ENCODE measurements at places on chromosomes 16 and 17.

DNA sequence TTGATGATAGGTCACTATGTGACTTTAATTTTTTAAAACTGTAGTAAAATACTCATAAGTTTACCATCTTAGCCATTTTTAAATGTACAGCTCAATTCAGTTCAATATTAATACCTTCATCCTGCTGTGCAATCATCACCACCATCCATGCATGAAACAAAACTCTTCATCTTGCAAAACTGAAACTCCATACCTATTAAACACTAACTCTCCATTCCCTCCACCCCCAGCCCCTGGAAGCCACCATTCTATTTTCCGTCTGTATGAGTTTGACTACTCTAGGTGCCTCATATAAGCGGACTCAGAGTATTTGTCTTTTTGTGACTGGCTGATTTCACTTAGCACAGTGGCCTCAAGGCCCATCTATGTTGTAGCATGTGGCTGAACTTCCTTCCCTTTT lies 9.4 kb upstream of the CNEP1R1 start:
- H3K4me3 ChIP-seq = no peak overlapping the region
- no peak overlapping the region for H3K27ac ChIP-seq
- no peaks in the 10 kb centered on the region for H3K36me3 ChIP-seq
- no peak for DNase-seq
- no peaks in the 10 kb centered on the region for H3K27me3 ChIP-seq
- no peaks in the 10 kb centered on the region for H3K4me1 ChIP-seq

DNA sequence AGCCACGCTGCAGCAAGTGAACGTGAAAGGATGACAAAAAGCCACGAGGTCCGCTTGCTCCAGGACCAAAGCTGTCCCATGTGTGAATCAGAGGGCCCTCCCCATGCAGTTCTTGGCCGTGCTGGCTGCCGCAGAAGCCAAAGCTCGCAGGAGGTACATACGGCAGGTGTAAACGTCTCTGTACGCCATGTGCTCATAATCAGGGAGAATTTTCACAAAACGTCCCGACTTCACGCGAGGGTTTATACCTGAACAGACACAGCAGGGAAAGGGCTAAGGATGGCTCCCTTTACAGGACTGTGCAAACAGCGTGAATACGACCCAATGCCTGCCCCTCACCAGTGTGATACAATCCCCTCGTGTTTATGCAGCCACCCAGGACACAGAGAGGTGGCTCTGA lies 25.3 kb downstream of the FBXO31 start:
- no peak overlapping the region for H3K4me3 ChIP-seq
- H3K4me1 ChIP-seq = no peaks in the 10 kb centered on the region
- no peaks in the 10 kb centered on the region for H3K27me3 ChIP-seq

DNA sequence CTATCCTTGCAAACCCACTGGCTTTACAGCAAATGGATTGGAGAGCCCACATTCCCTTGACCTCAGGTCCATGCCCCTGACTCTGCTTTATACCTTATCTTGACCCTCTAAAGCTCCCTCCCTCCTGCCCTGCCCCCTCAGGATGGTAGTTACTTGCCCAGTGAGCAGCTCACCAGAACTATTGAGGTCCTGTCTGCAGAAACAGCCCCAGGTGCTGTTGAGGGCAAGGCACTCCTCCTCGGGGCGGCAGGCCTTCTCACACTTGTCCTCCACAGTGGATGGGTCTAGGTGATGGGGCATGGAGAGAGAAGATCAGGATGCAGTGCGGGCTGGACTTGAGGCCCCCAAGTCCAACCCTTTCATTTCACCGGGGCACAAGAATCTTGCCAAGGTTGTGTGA lies 4.6 kb downstream of the GP2 start:
- H3K4me3 ChIP-seq = no peak overlapping the region
- H3K36me3 ChIP-seq = no peaks in the 10 kb centered on the region
- DNase-seq = no peak
- H3K27ac ChIP-seq = no peak overlapping the region

GRCh38 chr17:13036751-13037150 lies 18.9 kb upstream of the ELAC2 start:
- H3K27ac ChIP-seq = no peak overlapping the region
- DNase-seq = no peak
- H3K36me3 ChIP-seq = no peaks in the 10 kb centered on the region
- no peaks in the 10 kb centered on the region for H3K27me3 ChIP-seq
- no peak overlapping the region for H3K4me3 ChIP-seq
- no peaks in the 10 kb centered on the region for H3K4me1 ChIP-seq
